ENCODE measurements at places on chromosomes 2 and 18.

GRCh38 chr2:65049010-65049639, 7.1 kb upstream of the CEP68 start:
- no peak for DNase-seq

GRCh38 chr2:119841550-119841949, 81.8 kb downstream of the PTPN4 start:
- no peak for DNase-seq

GRCh38 chr2:231934441-231935206, 8.4 kb upstream of the NPPC start:
- DNase-seq: no peak

DNA sequence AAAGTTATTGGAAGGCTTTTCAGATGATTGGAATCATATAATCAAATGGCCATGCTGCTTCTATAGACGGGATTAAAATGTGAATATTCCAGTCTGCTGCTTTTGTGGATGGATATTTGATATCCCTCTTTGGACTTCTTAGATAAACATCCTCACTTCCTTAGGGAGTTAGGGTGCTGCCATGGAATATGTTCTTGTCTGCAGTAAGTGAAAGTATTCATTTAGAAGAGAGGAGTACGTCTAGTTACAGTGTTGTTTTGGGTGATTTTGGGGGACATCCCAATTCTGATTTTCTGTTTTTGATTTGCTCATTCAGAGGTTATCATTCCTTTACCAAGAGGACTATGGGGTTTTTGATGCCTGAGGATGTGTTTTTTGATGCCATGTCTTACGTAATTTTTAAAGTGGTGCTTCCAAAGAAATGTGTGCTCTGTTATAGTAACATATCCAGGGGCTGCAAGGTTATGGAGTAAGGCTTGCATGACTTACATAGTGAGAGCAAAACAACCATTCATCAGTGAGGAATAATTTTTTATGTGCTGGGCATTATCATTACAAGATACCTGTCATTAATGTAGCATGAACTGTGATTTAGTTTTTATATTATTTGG, 33.6 kb downstream of the ASXL3 start:
- no peak for DNase-seq

- no peak for DNase-seq
Observed at GRCh38 chr2:109206569-109207146, 77.7 kb downstream of the SH3RF3 start.

DNA sequence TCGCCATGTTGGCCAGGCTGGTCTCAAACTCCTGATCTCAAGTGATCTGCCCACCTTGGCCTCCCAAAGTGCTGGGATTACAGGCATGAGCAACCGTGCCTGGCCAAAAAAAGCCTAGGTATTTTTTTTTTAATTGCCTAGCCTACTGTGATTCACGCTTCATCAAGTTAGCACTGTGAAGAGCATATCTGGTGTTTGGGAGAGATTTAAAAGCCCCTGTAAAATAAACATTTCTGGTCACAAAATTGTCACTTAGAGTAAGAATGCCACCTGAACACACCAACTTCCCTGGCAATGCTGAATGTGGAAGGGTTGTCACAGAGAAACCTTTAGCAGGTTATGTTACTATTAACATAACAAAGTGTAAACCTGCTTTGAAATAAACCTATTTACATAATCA, 39.7 kb upstream of the CHAC2 start:
- no peak for DNase-seq

- DNase-seq: no peak
Observed at GRCh38 chr2:161246281-161246680, 61.9 kb upstream of the PSMD14 start.

GRCh38 chr2:201678401-201678800, 20.0 kb downstream of the MPP4 start:
- no peak for DNase-seq

GRCh38 chr2:182977463-182977862, 60.8 kb downstream of the NCKAP1 start:
- DNase-seq: no peak

GRCh38 chr2:96618596-96619283, 19.4 kb downstream of the KANSL3 start:
- no peak for DNase-seq

- no peak for DNase-seq
Observed at GRCh38 chr2:10370895-10371294, 68.2 kb downstream of the HPCAL1 start.

DNA sequence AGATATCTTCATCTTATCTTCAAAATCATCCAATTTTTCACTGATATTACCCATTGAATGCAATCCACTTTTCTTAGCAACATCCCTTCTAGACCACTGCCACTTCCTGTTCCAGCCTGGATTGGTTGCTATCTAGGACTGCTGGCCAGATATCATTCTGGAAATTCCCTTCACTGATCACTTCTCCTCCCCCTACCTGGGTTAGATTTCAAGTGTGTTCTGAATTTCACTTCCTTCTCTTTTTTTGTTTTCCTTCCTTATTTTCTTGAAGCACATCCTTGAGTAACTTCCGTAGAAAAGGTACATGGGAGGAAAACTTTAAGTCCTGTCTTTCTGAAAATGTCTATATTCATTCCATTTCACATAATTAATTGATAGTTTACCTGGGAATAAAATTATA, 82.0 kb upstream of the IL1R2 start:
- no peak for DNase-seq

- DNase-seq: no peak
Observed at GRCh38 chr2:217775920-217776503, 226.8 kb downstream of the TNS1 start.

- no peak for DNase-seq
Observed at GRCh38 chr2:188130317-188130716, 161.4 kb upstream of the GULP1 start.

- DNase-seq: no peak
Observed at GRCh38 chr18:74376523-74376922, 60.9 kb downstream of the C18orf63 start.

- no peak for DNase-seq
Observed at GRCh38 chr18:74796841-74797576, 199.3 kb downstream of the ZNF407 start.

DNA sequence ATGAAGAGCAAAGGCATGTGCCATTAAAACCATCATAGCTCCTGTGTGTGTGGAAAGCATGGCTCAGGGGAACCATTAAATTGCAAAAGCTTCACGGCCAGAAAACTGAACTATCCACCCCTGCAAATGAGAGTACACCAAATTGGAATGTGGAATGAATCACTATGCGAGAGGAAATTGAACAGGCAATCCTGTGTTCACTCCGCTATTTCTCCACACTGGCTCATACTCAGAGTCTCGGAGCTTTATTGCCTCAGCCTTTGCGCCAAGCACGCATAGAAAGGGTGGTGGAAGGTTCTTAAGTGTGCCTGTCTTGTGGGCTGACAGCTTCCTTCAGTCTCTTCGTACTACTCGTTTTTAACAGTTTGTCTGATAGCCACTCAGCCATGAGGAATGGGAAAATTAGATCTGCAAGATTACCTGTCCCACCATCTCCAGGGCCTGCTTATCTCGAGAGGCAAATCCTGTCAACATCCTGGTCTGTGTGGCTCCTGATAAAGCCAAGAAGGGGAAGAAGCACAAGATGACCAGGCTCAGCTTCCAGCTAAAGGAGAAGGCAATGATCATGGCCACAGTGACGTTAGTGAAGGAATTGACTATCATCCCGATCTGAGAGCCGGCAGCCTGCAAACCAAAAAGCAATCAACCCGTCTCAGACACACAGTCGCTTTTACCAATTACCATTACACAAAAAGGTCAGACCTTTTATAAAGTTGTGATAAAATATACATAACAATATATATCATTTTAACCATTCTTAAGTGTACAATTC, 34.9 kb downstream of the G6PC2 start:
- no peak for DNase-seq

DNA sequence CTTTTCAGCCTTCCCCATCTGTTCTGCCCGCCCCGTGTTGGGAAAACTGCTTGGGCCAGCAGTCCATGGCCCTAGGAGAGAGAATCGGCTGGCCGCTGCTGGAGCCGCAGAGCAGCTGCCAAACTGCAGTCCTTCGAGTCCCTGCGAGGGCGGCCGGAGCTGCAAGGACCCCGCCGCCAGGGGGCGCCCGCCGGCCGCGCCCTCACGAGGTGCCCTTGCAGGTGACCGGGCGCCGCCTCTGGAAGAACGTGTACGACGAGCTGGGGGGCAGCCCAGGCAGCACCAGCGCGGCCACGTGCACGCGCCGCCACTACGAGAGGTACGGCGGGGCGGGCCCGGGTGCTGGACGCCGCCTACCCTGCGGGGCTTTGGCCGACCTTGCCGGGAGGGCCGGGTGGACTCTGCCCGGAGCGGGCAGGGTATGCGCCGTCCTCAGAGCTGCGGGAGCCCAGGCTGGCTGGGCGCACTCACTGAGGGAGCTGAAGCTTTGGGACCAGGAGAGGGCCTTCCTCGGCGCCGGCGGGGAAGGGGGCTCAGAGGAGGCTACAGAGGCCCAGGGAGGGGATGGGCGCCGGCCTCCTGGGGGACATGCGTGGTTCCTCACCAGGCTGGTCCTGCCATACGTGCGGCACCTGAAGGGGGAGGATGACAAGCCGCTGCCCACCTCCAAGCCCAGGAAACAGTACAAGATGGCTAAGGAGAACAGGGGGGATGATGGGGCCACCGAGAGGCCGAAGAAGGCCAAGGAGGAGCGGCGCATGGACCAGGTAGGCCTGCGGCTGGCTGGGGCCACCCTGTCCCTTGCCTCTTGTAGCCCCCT, 13.6 kb downstream of the ARID5A start:
- DNase-seq: no peak

DNA sequence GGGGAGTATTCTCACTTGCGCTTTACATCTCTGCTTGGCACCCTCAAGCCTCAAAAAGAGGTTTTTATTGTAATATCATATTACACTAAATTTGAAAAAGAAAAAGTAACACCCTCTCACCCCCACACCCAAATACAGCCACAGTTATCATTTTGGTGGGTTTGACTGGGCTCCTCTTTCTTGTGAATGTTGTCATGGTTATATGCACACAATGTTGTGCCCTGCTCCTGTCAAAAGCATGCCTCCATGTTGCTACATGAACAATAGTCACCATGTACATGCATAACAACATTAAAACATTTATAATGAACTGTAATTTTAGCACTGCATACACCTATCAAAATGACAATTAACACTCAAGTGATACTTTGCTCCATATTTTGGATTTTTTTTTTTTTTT, 100.2 kb downstream of the BCL2L11 start:
- DNase-seq: no peak

GRCh38 chr2:225797394-225797793, 397.9 kb downstream of the NYAP2 start:
- no peak for DNase-seq

DNA sequence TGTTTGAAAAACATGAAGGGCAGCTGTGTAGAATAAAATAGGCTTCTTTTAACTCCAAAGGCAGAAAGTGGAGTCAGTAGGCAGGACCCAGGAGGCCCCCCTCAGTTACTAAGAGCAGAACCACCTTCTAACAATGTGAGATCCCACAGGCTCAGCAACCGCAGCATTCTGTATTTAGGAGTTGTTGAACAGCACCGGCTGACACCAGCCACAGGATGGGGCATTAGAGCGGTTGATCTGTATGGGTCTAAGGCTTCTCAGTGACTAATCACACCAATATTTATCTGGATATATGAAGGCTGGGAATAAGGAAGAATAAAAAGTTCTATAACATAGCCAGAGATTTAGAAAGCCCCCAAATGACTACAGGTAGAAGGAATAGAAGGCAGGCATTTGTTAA, 51.7 kb downstream of the MYO5B start:
- no peak for DNase-seq

- no peak for DNase-seq
Observed at GRCh38 chr2:3405307-3405706, 25.8 kb downstream of the TRAPPC12 start.

DNA sequence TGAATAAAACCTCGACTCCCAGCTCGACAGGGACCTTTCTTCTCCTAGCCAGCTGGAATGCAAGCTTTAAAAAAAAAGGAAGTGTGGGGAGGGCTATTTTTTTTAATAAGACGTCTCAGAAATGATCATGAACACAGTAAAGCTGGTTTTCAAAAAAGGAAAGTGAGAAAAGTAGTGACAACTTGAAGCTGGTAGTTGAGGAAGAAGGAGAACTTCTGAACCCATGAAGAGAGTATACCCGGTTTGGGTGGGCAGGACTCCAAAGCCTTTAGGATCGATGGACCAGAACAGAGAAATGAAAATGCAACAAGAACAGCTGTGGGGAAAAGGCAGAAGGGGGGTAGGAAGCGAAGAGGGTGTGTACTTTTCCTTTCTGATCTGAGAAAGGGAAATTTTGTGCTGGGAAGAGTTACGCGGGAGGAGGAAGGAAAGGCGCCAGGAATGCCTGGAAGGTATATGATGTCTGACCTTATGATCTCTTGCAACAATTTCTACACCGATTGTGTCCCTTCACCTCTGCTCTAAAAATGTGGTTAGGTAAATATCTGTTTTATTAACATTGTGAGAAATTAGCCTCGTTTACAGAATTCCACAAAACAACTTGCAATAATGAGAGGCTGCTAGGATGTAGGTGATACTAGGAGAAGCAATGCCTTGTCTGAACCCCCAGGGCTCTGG, 22.6 kb upstream of the CYP1B1 start:
- DNase-seq: no peak

- DNase-seq: no peak
Observed at GRCh38 chr2:3689998-3690748, 13.2 kb upstream of the DCDC2C start.

DNA sequence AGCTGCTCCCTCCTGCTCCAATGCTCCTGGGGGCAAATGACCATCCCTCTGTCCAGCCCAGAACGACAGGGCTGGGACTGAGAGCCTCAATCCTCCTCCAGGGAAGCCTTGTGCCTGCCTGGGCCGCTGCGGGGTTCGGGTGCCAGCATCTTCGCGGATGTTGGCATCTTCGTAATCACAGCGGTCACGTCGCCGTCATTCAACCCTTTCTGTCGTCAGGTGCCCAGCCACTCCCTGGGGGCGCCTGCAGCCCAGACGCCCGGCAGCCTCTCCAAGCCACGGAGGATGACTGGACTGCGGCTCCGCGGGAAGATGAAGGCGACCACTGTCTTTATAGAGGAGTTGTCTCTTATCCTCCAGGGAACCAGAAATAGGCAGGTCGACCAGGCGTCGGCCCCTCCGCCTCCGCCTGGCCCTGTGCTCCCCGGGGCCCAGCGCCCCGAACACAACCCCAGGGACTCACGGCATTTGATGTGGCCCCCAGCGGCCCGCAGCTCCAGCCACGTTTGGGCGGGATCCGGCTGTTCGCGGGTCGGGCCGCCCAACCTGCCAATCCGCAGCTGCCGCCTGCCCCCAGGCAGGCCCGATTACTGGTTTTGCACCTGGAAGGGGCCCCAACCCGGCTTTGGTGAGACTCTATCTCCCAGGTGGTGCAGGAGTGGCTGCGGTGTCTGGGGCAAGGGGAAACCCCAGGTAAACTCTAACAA, 113.9 kb downstream of the THNSL2 start:
- no peak for DNase-seq

DNA sequence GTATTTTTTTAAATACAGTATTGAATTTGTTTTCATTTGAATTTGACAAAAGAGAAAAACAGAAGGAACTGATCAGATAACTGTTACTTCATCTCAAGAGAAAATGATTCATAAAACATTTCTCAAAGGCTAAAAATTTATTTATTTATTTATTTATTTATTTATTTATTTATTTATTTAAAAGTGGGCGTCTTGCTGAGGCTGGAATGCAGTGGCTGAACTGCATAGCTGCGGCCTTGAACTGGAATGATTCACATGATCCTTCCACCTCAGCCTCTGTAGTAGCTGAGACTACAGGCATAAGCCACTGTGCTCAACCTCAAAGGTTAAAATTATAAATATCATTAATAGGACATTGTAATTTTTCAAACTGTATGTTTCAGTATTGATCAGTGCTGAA, 4.5 kb upstream of the PUM2 start:
- no peak for DNase-seq

Measured in activated gamma-delta T cell treated with Interleukin-2 at 50 U/mL for 16 hours (primary cell).